ENCODE measurements at places on chromosomes 3 and 15.
A peak's percentile ranks its signal among the peaks of the same experiment; 100 is the strongest.

GRCh38 chr15:85312486-85312885 lies 67.9 kb upstream of the AKAP13 start:
- DNase-seq, result no peak

GRCh38 chr3:126307591-126308393 lies 49.4 kb downstream of the KLF15 start:
- DNase-seq, result no peak

DNA sequence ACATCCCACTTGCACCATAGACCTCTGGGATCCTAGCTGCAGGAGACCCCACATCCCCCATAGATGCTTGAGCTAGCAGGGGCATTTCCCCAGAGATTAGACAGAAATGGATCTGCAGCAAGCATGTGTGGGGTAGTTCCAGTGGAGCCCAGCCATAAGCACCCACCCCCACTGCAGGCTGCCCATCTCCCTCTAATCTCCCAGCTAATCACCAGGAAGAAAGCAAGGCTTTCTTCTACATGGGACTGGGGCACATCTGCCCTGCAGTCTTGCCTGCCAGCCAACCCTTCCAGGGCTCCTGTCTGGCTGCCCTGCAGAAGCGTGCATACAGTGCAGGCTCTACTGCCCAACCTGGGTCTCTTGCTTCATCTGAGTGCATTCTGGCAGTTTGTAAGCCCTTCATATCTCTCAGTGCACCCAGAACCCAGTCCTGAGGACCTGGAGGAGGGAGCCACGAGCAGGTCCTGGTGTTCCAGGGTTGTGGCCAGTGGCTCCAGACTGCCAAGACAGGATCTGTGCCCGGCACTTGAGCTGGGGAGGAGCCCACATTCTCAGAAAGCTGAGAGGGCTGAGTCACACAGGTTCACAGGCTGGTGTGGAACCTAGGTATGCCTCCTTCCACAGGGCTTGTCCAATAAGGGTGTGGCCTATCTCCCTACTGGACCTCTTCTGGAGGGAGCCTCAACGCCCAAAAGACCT lies 49.9 kb upstream of the IGSF11 start:
- DNase-seq, result no peak

DNA sequence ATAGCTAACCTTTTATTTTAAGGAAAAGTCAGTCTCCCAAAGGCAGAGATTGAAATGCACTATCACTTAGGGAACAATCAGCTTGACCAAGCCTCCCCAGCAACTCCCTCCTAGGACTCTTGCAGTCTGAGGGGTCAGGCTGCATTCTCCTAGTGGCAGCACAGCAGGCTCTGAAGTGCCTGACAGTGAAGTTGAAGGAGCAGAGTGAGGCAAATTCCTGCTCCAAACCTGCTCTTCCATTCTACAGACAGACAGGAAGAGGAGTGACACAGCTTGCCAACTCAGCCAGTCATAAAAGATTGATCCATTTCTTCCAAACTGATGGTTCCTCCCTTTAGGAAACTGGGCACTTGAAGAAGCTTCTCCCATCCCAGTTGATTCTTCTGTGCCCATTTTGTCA lies 43.9 kb upstream of the SMAD3 start:
- DNase-seq, result no peak

GRCh38 chr3:33035596-33035995 lies 61.4 kb downstream of the GLB1 start:
- no peak for DNase-seq

GRCh38 chr3:33145901-33146580 lies 32.2 kb downstream of the CRTAP start:
- no peak for DNase-seq

DNA sequence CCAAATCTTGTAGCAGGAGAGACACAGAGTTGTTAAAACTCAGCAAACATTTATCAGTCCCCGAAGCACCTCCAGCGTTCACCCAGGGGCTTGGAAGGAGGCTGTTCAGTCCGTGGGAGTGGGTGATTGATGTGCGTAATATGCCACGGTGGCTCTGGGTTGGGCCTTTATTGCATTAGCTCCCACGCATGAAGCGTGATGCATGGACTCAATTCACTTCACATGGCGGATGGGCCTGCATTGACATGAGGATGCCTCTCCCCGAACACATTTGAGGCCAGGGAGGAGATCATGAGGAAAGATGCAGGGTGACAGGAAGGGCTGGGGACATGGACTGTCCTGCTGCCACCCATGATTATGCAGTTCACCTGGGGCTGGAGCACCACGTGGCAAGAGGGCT lies 126.5 kb downstream of the FAM43A start:
- no peak for DNase-seq

DNA sequence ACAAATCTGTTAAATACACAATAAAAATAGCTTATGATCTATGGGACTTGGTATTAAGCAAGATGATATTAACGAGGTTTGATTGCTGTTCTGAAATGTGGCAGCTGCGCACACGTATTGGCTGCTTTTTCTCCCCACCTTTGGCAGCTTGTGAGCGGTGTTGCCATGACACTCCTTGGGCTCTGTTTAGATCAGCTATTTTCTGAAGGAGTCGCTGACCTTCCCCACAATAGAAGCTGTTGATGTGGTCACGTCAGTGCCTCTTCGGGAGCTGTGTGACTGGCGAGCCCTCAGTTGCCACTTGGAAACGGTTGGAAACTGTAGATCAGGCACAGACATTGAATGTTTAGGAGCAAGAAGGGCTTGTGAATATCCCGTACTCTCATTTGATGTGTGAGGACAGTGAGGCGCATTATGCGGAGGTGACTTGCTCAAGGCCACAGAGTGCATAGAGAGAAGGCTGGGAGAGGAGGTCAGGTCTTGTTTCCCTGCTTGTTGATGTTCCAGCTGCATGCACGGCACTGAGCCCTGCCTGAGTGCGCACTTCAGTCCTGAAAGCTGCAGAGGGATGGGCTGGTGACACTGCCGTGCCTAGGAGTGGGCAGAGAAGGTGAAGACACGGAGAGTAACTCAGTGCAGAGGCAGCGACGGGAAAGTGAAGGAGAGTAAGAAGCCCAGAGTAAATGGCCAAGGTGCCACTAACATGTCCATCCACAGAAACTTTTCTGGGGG lies 198.4 kb downstream of the LPP start:
- no peak for DNase-seq

DNA sequence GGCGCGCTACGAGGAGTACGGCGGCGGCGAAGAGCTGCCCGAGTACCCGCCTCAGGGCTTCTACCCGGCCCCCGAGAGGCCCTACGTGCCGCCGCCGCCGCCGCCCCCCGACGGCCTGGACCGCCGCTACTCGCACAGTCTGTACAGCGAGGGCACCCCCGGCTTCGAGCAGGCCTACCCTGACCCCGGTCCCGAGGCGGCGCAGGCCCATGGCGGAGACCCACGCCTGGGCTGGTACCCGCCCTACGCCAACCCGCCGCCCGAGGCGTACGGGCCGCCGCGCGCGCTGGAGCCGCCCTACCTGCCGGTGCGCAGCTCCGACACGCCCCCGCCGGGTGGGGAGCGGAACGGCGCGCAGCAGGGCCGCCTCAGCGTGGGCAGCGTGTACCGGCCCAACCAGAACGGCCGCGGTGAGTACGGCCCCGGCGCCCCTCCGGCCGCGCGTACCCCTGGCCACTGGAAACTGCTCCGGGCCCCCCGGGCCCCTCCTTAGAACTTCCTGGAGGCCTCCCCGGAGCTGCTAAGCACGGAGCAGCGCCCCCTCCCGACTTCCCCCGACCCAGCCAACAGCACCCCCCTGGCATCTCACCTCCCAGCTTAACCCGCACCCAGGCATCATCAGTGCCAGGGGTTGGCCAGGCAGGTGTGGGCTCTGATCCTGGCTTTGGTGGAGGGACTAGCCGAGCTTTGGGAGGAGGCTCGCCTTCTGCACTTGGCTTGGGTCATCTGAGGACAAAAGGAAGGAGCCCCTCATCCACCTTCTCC lies 1.4 kb downstream of the LOXL1 start:
- peak; percentile 65 for DNase-seq

- no peak for DNase-seq
Observed at GRCh38 chr15:93330912-93331544, 242.0 kb upstream of the RGMA start.

GRCh38 chr3:57587905-57588304 lies 9.2 kb downstream of the ARF4 start:
- DNase-seq, result no peak

DNA sequence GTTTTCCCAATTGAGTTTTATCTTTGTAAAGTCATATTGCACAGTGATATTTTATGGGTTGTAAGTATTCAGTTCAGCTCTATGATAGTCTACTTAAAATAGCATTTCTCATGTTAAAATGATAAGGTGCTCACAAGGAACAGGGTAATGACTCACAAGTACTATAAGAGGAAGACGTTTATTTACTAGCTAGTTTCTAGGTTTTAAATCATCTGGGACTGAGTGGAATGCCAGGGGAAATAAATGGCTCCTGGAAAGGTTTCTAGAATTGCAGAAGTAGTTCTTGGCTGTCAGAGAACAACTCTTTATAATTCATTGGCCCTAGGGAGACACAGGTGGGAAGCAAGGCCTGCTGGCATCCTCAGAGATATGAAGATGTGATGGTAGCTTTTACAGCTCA lies 112.8 kb downstream of the CHDH start:
- DNase-seq, result no peak

All from left ventricle myocardium inferior (tissue), 1 donor.